ENCODE measurements at places on chromosomes 5 and 9.

DNA sequence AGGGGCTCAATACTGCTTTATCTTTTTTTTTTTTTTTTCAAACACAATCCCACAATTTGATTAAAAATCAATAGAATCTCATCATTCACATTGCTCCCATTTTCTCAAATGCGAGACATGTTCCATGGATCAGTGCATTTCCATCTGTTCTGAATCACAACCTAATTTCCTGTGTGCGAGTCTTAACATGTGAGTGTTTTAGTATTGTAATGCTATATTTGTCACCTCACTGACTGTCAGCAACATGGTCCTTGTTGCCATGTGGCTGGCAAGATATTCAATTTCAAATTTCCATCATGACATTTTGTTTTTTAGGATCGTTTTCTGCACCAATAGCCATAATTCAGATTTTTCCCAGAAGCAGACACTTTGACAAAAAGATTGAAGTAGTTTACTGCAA lies 233.2 kb upstream of the PRDM9 start:
- DNase-seq = no peak

GRCh38 chr5:157388111-157388710 lies 71.8 kb upstream of the NIPAL4 start:
- no peak for DNase-seq

DNA sequence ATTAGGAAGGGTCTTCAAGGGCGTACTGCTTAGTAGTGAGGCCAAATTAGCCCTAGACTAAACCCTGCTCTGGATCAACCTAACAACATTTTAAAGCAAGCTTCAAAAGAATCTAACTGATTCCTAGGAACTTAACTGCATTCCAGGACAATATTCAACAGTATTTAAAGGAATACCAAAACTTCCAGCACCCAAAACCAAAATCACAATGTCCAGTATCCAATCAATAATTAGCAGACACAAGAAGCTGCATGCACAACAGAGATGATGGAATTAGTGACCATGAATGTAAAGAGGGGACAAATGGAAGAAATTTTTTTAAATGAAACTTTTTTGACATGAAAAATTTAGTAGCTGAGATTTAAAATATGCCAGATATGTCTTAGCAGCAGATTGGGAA lies 53.9 kb downstream of the CETN3 start:
- DNase-seq = no peak

DNA sequence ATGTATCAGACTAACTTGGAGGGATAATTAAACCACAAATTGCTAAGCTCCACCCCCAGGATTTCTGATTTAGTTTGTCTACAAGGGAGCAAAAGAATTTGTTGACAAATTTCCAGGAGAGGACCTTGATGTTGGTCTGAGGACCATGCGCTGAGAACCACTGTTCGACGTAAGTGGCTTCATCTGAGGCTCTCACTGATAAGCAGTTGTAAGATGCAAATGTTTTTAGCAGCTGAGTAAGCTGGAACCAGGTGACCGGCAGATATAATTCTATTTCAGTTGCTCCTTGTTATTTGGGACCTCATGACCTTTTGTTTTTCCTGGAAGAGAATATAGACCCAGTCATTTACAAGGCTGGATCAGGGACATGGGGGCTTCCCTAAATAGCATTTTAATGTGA lies 14.1 kb upstream of the SPINK1 start:
- DNase-seq = no peak

GRCh38 chr5:71832812-71833715 lies 114.0 kb downstream of the CARTPT start:
- DNase-seq = no peak

GRCh38 chr9:27179245-27179865 lies 70.3 kb downstream of the TEK start:
- DNase-seq = no peak

Data from neural crest cell (in vitro differentiated cells).